ENCODE measurements at places on chromosomes 11 and 22.

DNA sequence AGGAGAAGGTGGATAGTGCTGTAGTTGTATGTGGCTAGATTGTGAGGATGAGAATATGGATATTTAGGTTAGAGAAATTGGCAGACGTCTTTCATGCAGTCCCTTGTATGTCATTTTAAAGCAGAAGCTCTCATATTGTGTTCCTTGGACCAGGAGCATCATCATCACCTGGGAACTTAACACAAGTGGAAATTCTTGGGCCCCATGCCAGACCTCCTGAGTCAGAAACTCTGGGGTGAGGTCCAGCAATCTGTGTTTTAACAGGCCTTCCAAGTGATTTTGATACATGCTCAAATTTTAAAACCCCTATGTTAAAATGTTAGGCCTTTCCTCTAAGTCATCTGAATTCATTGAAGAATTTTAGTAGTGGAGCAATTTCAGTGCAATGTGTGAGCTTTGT is 34.8 kb downstream of the JHY start:
- DNase-seq, result peak; percentile 8

GRCh38 chr11:34855754-34856095 is 60.5 kb downstream of the APIP start:
- DNase-seq, result no peak

GRCh38 chr11:45079943-45080719 is 66.3 kb upstream of the PRDM11 start:
- DNase-seq, result no peak

DNA sequence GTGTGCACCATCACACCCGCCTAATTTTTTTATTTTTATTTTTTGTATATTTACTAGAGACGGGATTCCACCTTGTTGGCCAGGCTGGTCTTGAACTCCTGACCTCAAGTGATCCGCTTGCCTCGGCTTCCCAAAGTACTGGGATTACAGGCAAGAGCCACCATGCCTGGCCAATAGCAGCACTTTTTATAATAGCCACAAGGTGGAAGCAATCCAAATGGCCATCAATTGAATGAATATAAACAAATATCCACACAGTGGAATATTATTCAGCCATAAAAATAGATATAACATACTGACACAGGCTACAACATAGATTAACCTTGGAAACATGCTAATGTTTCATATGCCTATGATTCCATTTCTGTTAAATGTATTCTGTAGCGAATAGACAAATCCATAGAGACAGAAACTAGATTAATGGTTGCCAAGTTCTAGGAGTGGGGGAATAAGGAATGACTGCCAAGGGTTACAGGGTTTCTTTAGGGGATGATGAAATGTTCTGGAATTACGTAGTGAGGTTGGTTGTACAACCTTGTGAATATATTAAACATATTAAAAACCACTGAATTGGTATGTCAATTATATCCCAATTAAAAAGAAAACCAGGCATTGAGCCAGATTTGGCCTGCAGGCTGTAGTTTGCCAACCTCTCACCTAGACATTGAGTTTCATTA is 4.8 kb downstream of the VPS51 start:
- no peak for DNase-seq

DNA sequence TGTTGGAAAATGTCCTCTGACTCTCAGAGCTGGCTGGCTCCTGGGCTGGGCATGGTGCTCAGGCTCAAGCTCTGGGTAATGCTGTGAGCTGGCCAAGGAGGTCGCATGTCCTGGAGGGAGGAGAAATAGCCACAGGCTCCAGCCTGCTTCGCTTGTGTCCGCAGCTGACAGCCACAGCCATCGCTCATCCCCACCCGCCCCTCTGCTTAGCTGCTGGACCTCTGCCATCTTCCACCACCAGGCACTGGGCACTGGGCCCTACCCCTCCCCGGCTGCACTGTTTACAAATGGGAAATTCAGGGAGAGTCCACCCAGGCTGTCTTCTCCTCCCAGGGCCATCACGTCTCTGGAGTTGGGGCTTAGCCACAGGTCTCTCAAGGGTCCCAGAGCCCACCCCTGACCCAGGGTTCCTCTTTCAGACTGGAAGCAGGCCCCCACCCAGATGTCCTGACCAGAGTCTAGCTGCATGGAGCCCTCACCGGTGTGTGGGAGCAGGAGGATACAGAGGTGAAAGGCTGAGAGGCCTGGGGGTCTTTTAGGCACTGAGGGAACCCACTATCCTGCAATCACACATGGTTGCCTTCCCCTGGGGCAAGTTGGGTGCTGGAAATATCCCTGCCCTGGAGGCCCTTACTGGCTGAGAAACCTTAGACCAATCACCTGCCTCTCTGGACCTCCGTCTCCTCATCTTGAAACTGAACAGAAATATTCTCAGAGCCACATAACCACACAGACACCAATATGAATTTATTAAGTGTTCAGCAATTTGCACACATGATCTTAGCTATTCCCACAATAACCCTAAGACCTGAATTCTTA is 62.7 kb downstream of the CD82 start:
- peak; percentile 3 for DNase-seq

GRCh38 chr11:100459811-100460210 is 227.3 kb upstream of the ARHGAP42 start:
- no peak for DNase-seq

DNA sequence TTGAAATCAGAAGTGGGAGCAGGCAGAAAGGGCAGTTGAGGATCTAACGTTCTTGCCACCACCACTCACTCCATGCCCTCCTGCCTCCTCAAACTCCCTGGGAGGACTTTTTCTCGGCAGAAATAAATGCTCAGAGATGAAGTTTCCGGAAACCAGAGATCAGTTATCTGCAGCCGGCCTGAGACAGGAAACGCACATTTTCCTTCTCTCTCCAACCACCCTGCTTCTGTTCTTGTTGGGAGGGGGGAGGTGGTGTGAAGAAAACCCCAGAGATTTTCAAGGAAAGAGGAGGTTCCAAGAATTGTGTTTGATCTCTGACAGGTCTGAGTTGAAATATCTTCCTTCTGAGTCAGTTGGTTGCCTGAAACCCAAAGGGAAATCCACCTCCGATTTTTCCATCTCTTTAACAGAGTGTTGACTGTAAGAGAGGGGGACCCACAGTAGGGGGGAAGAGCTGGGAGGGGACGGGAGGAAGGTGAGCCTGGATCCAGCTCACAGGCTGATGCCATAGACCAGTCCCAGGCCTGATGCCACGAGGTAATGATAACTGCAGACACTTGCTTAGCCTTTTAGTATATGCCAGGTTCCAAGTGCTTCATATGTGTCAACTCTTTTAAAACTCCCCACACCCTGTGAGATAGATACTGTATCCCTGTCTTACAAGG is 100.8 kb downstream of the TRAF6 start:
- DNase-seq, result no peak

DNA sequence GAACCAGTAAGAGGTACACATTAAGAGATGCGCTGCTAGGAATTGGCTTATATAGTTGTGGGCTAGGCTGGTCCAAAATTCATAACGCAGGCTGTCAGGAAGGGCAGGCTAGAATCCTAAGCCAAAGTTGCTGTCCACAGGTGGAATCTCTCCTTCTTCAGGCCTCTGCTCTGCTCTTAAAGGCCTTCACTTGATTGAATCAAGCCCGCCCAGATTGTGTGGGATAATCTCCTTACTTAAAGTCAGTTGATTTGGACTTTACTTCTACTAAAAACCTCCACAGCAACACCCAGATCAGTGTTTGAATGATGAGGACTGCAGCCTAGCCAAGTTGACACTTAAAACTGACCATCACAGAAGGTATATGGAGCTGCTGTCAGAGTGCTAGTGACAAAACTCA is 68.8 kb downstream of the LRRC32 start:
- no peak for DNase-seq

DNA sequence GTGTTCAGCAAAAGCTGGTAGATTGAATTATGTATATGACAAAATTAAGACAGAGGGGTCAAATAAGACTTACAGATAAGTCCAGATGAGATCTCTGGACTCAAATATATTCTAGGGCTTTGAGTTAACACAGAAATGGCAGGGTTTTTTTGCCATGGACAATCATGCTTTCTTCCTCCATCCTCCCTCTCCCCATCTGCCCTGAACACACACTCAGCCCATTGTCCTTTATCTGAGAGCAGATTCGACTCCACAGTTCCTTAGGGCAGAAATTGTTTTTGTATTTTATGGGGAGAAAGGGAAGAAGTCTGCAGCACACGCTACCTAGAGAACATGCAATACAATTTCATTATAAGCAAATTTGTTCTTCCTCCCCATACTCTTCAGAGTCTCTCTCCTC is 86.8 kb downstream of the SLC1A2 start:
- DNase-seq, result no peak

DNA sequence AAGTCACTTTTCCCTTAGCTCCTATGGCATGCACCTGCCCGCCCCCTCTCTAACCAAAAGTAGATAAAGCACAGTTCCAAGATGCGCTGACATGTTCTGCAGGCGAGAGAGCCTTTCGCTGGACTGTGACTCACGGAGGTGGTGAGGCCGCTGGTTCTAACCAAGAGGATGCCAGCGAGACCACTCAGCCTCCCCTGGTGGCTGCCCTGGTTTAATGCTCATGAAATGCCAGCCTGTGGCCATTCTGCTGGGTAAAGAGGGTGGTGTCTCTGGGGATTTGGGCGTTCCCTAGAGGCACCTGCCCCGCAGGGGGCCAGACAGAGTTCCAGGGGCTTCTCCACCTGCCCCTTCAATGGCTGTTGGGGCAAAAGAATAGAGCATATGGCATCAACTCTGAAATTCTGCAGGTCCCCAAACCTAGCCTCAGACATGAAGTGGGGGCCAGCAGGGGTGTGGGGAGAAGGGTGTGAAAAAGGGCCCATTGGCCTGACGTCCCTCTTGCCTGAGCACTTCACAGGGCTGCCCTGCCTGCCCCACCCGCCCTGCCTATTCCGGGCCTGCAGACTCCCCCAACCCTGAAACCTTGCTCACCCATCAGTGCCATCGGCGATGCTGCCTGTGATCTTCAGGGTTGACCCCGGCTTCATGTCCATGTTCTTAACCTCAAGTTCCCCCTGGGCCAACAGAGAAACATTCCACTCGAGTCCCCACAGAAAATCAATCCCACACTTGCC is 8.5 kb downstream of the LGALS2 start:
- DNase-seq, result no peak

DNA sequence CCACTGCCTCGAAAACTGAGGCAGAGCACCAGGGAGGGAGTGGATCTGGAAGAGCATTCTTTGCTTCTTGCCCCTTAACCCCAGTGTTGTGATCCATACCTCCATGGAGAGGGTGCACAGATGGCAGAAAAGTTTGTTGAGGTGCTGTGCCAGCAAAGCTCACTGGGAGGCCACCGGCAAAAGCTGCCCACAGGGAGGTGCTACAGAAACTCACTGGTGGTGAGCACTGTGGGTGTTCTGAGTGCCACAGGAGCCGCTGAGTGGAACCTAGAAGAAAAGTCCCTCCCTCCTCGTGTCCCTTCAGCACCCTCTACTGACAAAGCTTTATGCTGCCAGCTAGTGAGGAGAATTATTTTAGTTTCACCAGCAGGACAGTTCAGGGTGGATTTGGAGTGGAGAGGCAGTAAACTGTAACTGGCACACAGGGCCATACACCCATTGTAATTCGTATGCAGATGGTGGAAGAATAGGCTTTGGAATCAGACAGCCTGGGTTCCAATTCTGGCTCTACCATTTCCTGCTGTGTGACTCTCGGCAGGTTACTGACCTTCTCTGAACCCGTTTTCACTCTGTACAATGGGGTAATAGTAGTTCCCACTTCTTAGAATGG is 84.6 kb downstream of the SWAP70 start:
- peak; percentile 82 for DNase-seq

- peak; percentile 53 for DNase-seq
These were observed 28.5 kb downstream of the LRP4 start for GRCh38 chr11:46889689-46890475.

GRCh38 chr22:23700706-23701105 is 9.9 kb downstream of the RGL4 start:
- DNase-seq, result no peak

DNA sequence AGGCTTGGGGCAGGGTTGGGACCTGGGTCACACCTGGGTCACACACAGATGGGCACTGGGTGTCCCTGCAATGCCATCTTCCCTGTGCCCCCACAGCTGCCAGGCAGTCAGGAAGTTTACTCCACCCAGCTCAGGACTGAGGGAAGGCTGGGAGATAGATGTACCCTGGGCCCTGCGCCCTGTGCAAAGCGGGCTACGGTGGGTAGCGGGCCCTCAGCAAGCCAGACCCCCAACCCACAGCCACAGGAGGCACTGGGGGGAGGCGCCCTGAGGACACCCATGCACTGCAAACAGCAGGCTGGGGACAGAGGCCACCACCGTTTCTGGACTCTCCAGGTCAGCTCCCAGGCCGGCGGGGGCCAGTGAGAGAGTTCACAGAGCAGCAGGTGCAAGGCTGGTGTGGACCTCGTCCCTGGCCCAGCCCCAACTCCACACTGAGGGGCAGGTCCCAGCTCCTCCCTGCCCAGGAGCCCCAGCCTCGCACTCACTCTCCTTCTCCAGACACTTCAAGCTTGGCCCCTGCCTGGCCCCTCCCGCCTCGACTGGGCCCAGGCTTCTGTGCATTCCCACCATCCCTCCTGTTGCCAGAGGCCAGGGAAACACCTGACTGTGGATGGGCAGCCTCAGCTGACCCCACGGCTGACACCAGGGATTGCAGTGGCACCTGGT is 4.9 kb downstream of the DUSP8 start:
- no peak for DNase-seq

GRCh38 chr11:88103337-88104206 is 71.7 kb downstream of the RAB38 start:
- peak; percentile 40 for DNase-seq

DNA sequence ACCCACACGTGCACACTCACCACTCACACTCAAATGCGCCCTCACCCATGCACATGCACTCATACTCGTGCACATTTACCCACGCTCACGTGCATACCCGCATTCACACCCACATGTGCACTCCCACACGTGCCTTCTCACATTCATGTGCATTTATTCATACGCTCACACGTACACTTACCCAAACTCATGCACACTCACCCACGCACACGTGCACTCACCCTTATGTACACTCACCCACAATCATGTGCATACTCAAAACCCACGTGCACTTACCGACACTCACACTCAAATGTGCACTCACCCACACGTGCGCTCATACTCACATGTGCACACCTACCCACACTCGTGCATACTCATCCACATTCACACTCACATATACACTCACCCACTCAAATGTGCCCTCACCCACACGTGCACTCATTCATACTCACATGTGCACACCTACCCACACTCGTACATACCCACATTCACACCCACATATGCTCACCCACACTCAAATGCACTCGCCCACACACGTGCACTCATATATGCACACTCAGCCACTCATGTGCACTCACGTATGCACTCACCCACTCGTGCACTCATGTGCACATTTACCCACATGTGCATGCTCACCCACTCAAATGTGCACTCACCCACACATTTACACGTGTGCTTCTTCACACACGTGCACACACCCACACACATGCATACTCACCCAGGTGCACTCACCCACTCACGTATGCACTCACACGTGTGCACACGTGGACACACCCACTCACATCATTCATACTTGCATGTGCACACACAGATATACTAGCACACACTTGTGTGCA is 84.4 kb downstream of the TRMU start:
- DNase-seq, result no peak
